ENCODE measurements at places on chromosomes 4 and X.

DNA sequence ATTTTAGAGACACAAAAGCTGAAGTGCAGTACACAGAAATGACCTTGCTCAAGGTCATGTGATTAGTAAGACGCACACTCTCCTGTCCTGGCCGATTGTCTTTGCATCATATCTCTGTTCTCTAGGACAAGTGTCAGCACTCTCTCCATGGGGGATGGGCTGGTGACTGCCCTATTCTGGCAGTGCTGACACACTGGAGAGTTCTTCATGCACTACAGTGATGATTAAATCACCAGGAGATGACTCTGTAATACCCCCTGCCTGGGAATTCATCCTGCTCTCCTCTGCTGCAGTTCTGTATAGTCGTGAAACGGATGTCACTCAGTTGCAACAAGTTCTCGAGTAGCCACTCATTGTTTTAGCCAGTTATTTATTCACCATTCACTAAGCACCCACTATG is 5.3 kb upstream of the SHISA3 start:
- DNase-seq = no peak

- no peak for DNase-seq
Observed at GRCh38 chr4:55329012-55329411, 17.0 kb upstream of the SRD5A3 start.

GRCh38 chr4:165965503-165965902 is 92.5 kb downstream of the TLL1 start:
- DNase-seq = no peak

GRCh38 chrX:13891377-13892140 is 74.7 kb upstream of the GPM6B start:
- no peak for DNase-seq

DNA sequence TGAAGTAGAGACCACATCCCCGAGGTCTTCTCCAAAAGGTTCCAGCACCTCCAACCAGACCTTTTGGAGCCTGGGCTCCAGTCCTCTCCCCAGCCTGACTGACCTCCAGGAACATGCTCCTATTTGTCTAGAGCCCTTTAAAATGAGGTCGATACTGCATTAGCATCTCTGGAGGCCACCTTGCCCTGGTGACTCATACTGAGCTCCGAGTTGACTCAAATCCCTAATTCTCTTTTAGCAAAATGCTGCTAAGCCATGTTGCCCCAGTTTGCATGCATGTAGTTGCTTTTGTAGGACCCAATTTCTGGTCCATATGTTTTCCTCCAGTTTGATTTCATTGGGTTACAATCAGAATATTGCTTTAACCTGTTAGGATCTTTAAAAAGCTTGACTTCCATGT is 43.5 kb upstream of the CITED1 start:
- no peak for DNase-seq

DNA sequence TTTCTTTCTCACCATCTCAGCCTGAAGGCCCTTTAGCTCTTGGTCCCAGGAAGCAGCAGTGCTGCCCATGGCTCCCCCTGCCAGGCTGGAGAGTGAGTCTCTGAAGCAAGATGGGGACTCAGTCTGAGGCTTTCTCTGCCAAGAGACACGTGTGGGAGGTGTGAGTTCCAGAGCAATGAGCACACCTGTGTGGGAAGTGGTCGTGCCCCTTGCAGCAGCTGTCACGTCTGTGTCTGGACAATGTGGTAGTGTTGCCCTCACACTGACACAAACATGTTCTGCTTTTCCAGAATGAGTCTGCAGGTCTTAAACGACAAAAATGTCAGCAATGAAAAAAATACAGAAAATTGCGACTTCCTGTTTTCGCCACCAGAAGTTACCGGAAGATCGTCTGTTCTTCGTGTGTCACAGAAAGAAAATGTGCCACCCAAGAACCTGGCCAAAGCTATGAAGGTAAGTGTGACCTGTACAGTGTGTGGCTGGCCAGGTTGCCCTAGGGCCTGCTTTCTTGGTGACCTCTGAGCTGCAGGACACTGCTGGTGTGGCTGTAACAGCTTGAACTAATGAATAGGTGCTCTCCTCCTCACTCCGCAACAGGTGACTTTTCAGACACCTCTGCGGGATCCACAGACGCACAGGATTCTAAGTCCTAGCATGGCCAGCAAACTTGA is 1.9 kb downstream of the TACC3 start:
- no peak for DNase-seq

GRCh38 chr4:179344861-179345260 is 1902.6 kb upstream of the AGA start:
- DNase-seq = no peak

GRCh38 chrX:140724736-140725135 is 15.2 kb downstream of the LINC00632 start:
- no peak for DNase-seq

DNA sequence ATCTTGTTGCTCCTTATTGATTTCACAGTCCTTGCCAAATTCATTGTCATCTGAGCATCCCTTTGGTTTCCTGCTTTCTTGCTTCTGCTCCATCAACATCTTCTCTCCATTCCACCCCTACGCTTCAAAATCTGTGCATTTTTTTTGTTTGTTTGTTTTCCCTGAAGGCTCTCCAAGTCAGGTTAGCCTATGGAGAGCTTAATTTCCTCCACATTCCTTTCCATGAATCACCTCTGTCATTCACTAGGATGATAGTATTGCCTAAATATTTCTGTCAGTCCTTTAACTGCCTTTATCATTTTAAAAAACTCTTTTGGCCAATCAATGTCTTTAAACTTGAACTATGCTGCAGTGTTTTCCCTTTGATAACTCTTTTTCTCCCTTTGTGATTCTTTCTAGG is 67.7 kb downstream of the PPARGC1A start:
- no peak for DNase-seq

- DNase-seq = no peak
Observed at GRCh38 chr4:90113881-90114457, 13.2 kb upstream of the CCSER1 start.

GRCh38 chr4:108097990-108098553 is 70.7 kb downstream of the LEF1 start:
- no peak for DNase-seq

DNA sequence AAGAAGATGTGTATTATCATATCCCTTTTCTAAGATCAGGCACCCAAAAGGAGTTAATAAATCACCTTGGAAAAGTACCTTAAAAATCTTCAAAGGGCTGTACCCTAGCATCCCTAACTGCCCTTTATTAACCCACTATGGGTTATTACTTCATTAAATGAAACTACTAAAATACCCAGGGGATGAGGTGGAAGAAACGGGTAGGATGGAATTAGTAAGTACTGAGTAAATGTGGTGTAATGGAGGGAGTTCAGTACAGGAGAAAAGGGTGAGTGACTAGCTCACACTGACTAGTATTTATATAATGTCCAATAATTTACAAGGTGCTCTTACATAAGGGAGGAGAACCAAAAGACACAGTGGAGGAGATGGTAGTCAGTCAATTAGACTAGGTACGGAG is 51.0 kb upstream of the RASGEF1B start:
- no peak for DNase-seq

- DNase-seq = no peak
Observed at GRCh38 chr4:151798678-151799416, 38.0 kb upstream of the GATB start.

DNA sequence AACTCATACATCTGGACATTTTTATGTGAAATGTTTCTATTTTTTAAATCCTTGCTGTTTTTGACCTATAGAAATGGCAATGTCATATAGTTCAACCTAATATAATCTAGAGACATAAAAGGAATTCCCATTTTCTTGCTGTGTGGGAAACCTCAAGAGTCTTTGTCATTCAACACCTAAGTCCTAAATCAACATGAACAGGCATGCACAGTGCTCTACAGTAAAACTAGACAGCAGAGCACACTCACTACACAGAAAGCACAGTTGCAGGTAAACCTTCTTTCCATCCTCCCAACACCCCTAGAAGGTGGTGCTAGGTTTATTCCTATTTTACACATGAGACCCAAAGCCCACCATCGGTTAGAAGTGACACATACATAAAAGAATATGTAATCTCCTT is 79.1 kb upstream of the C1QTNF7 start:
- DNase-seq = no peak

- no peak for DNase-seq
Observed at GRCh38 chr4:75715105-75715799, 9.1 kb upstream of the USO1 start.

DNA sequence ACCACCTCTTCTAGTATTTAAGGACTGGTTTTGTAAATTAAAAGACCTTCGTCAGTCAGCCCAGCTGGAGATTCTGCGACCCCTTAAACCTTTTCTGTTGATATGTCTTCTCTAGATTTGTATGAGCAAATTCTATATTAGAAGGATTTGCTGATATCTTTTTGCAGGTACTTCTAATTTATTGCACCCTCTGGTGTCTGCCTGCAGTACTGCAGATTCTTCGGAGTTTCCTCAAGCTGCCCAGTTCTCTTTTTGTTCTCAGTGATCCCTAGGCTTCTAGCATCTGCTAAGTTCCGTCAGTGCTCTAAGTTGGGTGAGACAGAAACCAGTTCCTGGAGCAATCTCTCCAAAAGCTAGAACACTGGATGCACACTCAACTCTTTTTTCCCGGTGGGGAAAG is 545.2 kb downstream of the C4orf33 start:
- DNase-seq = peak; percentile 3

DNA sequence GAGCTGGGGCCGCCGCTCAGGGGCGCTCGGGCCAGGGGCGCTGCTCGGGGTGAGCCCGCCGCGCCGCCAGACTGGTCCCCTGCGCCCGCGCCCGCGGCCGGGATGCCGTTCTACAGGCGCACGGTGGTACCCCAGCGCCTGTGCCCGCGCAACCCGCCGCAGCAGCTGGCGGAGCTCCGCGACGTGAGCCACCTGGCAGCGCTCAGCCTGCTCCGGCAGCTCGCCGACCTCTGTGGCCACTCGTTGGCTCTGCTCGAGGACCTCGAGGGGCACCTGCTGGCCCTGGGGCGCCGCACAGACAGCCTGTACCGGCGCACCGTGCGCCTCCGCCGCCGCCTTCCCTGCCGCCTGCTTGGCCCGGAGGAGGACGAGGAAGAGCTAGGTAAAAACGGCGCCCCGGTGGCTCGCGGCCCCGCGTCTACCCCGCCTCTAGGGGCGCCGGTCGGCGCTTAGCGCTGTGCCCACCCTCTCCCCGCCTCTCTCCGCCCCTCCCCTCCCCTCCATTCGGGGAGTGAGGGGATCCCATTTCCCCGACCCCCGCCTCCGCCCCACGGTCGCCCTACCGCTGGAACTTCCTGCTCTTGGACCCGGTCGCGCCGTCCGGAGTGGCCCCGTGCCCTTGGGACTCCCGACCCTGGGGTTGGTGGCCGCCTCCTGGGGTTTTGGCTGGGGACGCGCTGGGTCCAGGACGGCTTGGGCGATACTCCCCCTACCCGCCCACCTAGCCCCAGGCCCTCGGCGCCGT is 513 bp downstream of the NHSL2 start:
- DNase-seq = no peak

GRCh38 chr4:54539500-54540029 is 118.2 kb upstream of the KIT start:
- DNase-seq = no peak

DNA sequence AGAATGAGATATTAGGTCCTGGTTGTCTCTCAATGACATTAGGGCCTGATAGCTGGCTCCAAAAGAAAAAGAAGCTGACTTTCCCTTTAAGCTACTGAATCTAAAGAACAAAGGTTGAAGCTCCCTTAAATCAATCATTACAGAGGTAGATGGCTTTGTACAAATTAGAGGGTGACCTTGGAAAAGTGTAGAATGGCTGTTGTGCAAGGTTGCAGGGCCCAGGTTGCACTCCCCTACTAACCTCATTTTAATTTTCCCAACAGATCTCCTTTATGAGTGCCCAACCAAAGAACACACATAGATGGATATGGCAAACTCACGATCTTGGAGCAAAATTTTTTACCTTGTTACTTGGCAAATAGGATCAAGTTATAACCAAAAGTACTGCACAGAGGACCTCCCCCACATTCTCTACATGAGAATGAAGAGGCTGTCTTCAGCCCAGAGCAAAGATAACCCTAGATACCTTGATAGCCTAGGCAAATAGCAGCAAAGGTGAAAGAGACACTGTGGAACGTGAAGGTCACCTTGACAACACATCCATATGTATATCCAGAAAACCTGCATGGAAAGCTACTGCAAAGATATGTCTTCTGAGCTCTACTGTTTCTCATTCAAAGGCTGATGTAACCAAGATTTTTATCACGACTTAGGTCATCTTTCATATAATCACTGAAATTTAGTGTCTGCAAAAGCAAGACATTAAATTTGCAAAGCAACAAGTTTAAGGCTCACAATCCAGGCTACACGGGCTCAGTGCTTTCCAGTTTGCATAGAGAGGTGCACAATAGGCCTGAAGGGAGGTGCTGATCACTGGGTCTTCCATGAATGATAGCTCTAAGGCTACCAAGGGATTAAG is 23.0 kb downstream of the KLB start:
- DNase-seq = no peak

DNA sequence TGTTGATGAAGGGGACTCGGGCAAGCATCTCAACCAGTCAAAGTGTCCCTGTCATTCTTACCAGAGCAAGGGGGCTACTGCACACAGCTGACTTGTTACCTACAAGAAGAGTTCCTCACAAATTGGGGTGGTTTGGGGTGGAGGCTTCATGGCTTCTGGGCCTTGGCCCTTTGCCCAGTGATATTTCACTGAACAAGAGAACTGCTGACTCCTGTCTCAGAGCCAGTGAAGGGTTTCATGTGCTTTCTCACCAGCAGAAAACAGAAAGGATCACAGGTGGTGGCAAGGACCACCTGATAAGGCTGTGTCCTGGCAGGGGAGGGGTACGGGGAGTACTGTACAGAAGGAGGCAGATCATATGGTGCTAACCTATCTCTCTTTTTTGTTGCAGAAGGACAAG is 53.5 kb downstream of the DLG3 start:
- no peak for DNase-seq

DNA sequence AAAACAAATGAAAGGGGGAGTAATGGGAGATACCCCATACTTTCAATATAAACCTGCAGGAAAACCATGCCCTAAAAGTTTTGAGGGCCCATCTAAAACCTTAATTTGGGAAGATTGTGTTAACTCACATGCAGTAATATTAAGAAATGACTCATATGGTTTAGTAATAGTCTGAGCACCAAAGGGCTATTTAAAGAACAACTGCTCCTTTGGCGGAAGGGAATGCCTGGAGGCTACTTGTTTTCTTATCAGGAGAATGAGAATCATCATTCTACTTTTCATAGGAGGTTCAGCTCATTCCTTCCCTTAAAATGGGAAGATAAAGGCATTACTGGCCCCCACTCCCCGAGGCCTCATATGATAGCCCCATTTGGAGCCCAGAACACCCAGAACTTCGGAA is 47.6 kb downstream of the SPIN3 start:
- DNase-seq = no peak

GRCh38 chr4:3413675-3414420 is 27.9 kb upstream of the HGFAC start:
- no peak for DNase-seq

- DNase-seq = no peak
Observed at GRCh38 chr4:180960743-180961401, 1282.3 kb upstream of the TENM3 start.

- DNase-seq = no peak
Observed at GRCh38 chr4:85107553-85107952, 141.1 kb upstream of the WDFY3 start.

- no peak for DNase-seq
Observed at GRCh38 chr4:109675181-109675580, 28.1 kb downstream of the CASP6 start.

Data from NCI-H446 treated with DMSO at 0.1 percent for 48 hours (cell line).